ENCODE measurements at places on chromosomes 12 and 14.

- DNase-seq: no peak
Observed at GRCh38 chr14:91778217-91778616, 46.3 kb upstream of the CATSPERB start.

- DNase-seq: no peak
Observed at GRCh38 chr14:61765225-61765943, 3.2 kb downstream of the SNAPC1 start.

DNA sequence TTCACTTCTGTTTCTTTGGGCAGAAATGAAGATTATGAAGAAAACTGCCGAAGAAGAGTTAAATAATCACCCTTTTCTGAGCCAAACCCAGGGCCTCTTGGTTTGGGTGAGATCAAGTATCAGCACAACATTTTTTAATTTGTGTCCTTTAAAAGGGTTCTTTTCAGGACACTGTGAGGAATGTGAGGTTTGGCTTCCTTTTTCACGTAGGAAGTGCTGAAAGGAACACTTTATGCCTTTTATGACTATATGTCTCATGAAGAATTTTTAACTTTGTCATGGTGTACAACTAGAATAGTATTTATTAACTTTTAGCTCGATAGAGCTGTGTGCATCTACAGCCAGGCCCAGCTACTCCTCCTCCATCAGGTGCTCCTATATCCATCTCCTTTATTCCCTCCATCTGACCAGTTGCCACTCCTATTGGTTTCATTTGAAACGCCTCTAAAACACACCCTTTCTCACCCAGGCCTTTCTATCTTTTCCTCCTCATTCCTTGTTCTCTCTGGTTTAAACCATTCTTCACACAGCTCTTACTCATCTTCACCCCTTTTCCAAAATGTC lies 103.6 kb upstream of the LRIG3 start:
- no peak for DNase-seq

DNA sequence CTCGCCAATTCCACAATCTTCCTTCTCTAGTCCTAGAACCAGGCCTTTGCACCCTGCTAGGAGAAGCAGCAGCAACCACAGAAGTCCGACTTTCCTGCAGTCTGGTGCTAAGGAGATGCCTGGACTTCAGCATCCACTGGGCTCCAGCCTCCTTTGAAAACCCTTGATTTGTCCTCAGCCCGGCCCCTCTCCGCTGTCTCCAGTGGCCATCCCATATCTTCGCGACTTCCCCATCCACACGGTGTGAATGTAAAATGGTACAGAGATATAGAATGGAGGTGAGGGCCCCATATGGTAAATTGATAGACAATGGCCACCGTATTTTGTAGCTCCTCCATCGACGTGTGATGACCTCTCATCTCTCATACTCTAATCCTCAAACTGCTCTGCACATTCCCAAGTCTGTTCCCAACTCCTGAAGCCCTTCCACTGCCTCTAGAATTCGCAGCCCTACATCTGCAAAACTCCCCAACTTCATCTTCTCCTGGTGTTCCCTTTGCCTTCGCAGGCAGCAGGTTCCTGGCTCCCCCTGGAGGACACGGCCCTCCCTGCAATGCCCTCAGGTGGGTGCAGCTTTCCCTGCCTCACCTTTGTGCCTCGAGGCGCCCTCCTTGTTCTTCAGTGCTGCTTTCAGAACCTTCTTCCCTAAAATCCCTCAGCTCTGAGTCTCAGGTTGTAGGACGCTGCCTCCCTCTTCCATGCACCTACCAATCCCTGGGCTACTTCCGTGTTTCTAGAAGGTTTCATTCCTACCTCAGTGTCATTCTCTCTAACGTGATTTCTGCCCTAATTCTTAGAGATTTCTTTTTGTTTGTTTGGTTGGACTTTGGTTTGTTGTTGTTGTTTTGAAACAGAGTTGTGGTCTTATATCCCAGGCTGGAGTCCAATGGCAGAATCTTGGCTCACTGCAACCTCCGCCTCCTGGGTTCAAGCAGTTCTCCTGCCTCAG lies 36.7 kb downstream of the TMBIM6 start:
- DNase-seq: peak; percentile 69

DNA sequence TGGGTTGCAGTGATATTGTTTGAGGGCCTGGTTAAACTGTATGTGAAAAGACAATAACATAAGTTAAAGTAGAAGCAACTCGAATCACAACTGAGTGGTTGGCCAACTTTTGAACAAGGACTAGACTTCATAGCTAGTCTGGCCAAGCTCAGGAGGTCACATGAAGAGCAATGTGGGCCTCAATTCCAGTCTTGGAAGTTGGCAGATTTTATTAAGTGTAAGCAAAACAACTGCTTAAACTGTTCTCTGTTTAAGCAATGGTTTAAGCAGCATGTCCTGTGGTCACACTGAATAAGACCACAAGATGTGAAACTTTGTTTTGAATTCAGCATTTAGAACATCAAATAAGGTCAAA lies 100.4 kb downstream of the TMTC3 start:
- DNase-seq: no peak

GRCh38 chr12:64983771-64984278 lies 137.3 kb downstream of the WIF1 start:
- DNase-seq: no peak

- no peak for DNase-seq
Observed at GRCh38 chr14:96055753-96056508, 16.8 kb downstream of the C14orf132 start.

DNA sequence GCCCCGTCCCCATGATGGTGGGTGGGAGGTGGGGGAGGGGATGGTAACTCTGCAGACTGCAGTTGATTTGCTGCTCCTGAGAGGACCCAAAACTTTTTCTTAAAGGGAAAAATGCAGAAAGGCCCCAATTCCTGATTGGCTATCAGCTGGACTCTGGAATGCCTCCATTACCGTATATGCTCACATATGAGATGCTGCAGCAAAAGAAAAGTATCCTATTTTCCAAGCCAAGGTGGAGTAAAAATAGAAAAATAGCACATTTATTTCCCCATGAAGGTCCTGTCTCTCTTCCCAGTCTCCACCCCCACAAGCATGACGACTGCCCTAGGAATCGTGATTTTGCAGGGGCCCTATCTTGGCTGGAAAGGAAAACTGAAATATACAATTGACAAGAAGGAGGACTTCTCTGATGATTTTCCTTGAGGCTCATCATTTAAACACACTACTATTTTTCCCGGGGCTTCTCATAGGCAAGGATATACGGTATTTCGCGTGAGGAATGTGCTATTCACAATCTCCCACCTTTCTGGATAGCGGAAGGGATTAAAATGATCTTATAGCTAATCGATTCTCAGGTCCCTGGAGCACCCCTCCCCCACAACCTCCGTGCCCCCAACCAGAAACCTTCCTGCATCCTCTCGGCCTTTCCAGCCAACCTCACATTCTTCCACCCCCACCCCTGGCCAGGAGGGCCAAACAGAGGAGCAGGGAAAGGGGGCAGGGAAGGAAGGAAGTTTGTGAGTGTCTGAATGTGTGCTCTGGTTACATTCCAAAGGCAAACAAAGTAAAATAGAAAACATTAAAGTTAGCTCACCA lies 138.9 kb upstream of the CCND2 start:
- DNase-seq: no peak

DNA sequence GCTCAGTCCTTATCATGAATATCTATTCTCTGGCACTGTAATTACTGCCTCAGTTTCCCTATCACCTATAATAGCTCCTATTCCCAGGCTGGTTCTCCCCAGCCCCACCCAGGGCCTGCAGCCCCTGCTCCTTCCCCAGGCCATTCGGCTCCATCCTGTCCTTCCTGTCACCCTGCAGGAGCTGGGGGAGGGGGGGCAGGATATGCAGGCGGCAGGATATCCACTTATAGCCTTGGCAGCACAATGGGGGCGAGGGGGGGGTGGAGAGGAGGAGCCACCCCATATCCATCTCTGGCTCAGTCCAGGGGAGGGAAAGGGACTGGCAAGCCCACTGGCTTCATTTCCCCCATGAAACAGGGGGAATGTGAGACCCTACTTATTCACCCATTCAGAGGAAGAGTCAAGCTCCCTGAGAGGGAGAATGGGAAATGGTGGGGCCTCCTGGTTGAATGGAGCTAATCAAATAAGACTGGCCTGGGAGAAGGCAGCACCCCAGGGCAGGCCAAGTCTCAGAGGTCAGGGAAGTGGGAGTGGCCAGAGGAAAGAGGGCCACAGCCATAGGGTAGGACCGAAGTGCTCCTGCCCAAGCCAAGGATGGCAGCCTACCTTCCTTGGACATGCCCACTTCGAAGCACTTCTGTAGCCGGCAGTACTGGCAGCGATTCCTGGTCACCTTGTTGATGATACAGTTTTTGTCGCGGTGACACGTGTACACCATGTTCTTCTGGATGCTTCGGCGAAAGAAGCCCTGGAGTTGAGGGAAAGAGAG lies 7.8 kb upstream of the ITGB7 start:
- DNase-seq: no peak

- DNase-seq: no peak
Observed at GRCh38 chr14:57918791-57919190, 52.9 kb upstream of the SLC35F4 start.

DNA sequence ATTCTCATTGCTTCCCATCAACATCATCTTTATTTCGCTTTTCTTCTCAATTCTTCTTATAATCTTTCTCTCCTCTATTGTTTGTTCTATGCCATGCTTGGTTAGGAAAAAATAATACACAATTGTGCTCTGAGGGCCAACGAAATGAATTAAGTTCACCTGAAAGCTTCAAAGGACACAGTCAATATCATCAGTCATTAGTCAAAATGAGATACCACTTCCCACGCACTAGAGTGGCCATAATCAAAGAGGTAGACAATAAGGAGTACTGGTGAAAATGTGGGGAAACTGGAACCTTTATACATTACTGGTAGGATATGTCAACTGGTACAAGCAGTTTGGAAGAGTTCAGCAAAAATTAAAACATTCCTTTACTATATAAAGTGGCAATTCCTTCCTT lies 91.5 kb downstream of the TMTC1 start:
- no peak for DNase-seq

DNA sequence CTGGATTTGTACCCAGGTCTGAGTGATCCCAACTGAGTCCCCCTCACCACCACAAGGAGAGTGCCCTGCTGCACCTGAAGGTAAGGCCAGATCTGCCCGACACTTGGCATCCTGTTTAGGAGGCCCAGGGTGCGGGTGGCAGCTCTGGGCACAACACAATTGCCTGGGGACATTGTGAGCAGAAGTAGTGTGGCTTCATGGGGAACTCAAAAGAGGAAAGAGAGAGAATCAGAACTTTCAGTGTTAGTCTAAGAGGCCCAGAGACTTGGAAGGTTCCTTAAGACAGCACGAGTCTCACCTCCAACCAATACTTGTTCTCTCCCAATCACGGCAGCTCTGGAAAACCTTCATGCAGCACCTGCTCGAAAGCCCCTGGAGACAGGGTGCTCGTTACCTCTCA lies 6.6 kb upstream of the SLC8B1 start:
- DNase-seq: no peak

GRCh38 chr12:130457215-130457614 lies 119.5 kb downstream of the PIWIL1 start:
- DNase-seq: no peak

DNA sequence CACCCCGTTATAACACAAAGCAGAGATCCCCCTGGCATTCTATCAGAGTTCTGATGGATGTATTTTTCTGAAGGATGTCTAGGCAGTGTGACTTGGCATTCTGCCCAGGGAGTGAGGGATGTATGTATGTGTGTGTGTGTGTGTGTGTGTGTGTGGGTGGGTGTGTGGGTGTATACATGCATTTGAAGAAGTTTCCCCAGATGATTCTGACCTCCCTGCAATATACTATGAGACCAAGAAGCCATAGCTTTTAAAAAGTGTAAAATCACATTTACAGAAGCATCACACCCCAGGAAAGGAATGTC lies 59.7 kb upstream of the NAP1L1 start:
- DNase-seq: no peak

- no peak for DNase-seq
Observed at GRCh38 chr14:72513965-72514659, 379.8 kb downstream of the DPF3 start.

- no peak for DNase-seq
Observed at GRCh38 chr14:95174184-95174792, 17.0 kb upstream of the DICER1 start.

DNA sequence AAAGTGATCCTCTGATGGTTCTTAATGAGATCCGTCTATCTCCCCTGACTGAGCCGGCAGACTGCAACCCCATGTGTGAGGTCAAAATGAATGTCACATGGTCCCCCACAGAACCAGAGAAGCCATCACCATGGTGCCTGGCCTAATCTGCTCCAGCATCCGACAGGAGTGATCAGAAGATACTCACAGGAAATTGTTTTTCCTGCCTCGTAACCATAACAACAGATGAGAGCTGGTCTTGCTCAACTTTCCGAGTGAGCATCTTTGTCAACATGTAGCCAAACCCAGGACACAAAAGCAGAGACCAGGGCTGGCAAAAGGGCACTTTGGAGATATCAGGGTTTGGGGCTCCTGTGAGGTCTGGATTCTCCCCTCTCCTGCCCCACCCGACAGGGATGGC lies 72.1 kb upstream of the C14orf180 start:
- no peak for DNase-seq

DNA sequence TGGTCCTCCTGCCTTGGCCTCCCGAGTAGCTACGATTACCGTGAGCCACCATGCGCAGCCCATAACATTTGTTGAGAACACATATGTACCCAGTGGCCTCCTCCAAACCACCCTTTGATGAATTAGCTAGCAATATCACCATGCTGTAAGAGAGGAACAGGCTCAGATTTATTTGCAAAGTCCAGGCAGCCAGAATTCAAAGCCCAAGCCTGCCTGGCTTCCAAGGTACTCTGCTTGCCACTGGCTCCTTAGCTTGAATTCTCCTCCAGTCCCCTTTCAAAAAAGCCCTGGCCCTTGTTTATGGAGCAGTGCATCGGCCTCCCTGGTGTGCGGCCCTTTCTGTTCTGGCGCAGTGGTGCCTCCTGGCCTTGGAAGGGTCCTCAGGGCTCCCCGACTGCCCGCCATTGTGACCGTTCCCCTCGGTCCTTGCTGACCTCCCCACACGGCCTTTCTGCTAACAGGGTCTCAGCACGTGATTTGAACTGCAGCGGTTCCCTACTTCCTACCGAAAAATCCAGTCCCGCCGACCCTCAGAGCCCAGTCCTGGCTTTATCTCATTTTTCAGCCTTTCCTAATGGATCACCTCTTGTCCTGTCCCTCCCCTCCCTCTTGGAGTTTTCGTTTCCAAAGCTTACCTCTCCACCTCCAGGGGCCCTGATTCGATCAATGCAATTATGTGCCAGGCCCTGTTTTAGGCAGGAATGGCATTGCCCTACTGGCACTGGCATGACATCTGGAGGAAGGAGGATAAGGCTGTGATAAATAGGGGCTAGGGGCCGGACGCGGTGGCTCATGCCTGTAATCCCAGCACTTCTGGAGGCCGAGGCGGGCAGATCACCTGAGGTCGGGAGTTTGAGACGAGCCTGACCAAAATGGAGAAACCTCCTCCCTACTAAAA lies 22.0 kb downstream of the SLC25A29 start:
- no peak for DNase-seq

GRCh38 chr12:86929962-86930361 lies 673.8 kb upstream of the MGAT4C start:
- DNase-seq: no peak

GRCh38 chr12:92928421-92928961 lies 604 bp downstream of the EEA1 start:
- DNase-seq: peak; percentile 50

DNA sequence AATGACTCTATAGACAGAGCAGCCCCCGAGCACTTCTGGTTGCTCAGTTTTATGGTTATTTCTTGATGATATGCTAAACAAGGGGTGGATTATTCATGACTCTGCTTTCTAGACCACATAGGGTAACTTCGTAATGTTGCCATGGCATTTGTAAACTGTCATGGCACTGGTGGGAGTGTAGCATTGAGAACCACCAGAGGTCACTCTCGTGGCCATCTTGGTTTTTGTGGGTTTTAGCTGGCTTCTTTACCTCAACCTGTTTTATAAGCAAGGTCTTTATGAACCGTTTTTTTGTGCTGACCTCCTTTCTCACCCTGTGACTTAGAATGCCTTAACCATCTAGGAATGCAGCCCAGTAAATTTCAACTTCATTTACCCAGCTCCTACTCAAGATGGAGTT lies 1036.2 kb upstream of the FLRT2 start:
- DNase-seq: no peak
